Fibroblast of mammary gland (primary cell): ENCODE measurements at places on chromosomes 12 and 14.

DNA sequence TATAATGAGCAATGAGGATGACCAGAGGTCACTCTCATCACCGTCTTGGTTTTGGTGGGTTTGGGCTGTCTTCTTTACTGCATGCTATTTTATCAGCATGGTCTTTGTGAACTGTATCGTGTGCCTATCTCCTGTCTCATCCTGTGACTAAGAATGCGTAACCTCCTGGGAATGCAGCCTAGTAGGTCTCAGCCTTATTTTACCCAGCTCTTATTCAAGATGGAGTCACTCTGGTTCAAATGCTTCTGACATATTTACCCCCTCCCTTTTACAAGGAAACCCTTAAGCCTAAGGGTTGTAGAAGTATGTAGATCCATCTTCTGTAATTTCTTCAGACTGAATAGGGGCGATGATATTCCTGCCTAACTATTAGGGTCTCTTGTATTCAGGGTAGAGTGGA, 8.4 kb downstream of the IFI27L1 start:
- peak; percentile 35 for DNase-seq

GRCh38 chr12:97109441-97109840, 202.4 kb downstream of the NEDD1 start:
- no peak for DNase-seq

GRCh38 chr14:38079886-38080285, 127.8 kb upstream of the SSTR1 start:
- DNase-seq, result no peak

DNA sequence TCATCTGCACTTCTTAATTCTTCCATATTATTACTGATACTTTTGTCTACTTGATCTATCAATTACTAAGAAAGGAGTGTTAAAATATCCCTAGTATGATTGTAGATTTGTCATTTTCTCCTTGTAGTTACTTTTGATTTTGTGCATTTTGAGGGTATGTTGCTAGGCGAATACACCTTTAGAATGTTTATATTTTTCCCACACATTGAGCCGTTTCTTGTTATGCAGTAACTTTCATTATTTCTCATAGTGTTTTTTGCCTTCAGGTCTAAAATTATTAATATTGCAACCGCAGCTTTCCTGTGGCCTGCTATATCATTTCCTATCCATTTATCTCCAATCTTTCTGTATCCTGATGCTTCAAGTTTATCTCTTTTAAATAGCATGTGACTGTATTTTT, 44.6 kb upstream of the C12orf42 start:
- DNase-seq, result no peak

- peak; percentile 39 for DNase-seq
These were observed 271.6 kb downstream of the NPAS3 start for GRCh38 chr14:33210311-33210710.

DNA sequence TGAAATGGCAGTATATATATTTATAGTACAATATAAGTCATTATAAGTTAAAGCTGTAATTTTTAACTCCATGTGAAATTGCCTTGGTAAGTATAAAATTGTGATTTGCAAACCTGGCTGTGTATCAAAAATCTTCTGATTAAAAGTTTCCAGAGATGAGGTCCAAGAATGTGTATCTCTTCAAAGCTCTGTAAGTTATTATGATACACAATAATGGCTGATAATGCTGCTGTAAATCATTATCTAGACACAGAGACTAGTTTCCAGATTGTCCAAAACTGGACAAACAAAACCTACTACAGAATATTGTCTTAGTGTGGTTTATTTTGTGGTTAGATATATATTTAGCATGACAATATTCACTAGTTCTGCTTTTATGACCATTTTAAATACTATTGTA, 514.8 kb downstream of the SLC6A15 start:
- no peak for DNase-seq

GRCh38 chr12:42588524-42589464, 752 bp downstream of the PRICKLE1 start:
- peak; percentile 47 for DNase-seq

DNA sequence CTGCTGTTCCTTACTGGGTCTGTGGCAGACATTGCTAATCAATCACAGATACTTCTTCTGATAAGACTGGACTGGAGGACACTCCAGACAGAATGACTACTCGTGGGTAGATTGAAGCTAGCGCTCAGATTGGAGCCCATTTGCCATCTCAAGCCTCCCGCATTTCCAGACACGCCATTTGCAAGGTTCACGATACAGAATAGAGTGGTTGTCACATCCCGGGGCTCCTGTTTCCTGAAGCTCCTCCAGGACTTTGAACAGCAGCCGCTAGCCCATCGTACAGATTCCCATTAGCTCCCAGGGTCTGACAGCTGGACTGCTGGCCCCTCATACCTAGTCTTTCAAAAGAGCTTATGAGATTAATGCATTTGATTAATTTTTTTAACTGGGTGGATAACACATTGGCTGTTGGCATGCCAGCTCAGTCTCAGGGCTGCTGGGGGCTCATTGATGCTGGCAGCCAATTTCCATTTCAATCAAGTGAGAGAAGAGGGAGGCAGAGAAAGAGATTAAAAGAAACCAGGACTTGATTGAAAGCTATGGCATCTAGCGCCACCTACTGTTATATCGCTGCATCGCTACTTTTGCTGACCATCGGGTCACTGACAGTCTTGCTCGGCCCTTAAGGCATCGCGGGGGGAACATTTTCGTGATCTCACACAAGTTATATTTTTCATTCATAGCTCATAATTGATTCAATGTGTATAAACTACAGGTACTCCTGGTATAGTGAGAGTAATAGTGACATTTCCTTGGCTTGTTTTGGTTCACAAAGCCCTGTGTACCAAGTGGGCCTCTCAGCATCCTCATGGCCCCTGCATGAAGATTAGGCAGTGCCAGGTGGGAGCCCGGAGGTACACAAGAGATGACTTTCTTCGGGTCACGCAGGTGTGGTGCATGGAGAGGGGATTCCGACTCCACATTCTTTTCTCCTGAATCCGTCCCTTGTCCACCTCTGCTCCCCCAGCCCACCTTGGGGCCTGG, 78.6 kb downstream of the CCDC60 start:
- DNase-seq, result peak; percentile 74

DNA sequence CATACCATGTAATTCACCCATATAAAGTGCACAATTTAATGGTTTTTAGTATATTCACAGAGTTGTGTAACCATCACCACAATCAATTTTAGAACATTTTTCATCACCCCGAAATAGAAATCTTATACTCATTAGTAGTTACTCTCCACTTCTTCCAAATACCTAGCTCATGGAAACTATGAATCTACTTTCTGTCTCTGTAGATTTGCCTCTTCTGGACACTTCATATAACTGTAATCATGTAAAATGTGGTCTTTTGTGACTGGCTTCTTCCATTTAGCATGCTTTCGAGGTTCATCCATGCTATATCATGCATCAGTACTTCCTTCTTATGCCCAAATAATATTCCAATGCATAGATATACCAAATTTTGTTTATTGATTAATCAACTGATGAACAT, 10.8 kb downstream of the DNAI7 start:
- DNase-seq, result no peak

DNA sequence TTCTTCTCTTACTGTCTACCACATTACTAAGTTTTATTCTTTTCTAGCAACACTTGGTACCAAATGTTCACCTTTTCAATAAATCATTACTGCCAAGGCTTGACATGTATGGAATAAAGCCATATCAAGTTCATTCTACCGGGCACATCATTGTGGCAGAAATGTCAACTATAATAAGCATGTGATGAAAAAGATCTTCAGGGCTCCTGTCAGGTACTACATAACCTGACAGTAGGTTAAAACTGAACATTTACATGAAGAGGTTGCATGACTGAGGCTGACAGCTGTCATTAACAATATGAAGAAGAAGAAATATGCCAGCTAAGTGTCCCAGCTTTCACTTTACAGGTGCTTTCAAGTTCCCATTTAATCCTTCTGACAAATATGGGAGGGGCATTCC, 178.9 kb downstream of the KCNH5 start:
- no peak for DNase-seq

- DNase-seq, result no peak
These were observed 36.5 kb downstream of the ZC3H14 start for GRCh38 chr14:88599326-88599725.

GRCh38 chr12:63220921-63221320, 69.9 kb upstream of the AVPR1A start:
- no peak for DNase-seq

GRCh38 chr12:93347054-93347785, 30.5 kb upstream of the NUDT4 start:
- no peak for DNase-seq
